ENCODE measurements at places on chromosomes 5 and 9.

- DNase-seq, result no peak
Measured at GRCh38 chr5:137581776-137582175, 82.7 kb upstream of the SPOCK1 start.

DNA sequence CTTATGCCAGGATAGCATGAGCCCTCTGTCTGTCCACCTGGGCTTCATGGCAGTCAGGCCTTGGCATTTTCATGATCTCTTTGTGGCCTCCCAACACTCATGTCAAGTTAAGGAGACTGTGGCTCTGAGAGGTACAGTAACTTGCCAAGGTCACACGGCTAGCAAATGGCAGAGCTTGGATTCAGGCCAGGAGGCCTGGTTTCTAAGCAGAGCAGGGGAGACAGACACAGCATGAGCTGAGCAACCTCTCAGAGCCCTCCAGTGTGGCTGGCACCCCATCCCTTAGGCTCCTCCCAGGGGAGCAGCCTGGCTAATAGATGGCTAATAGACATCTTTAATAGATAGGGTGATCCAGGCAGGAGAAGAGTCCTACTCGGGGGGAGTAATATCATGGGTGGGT is 4.1 kb downstream of the SYNPO start:
- no peak for DNase-seq

- no peak for DNase-seq
Measured at GRCh38 chr9:7095058-7095457, 337.3 kb downstream of the KDM4C start.

DNA sequence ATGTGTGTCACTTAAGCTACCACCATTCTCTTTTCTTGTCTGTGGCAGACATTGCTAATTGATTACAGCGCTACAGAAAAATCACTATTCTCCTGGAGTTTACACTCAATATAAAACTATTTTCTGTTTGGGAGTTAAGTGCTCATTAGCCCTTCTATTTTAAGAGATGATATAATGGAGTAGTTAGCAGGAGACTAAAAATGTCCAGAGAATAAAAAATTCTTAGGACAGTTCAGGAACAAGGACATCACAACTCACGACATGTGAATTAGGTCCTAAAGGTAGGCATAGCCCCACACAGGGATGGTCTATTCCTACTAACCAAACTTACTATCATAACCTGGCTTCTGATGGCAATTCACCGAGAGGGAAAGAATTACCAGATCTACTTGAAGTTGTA is 258.5 kb downstream of the KIAA0825 start:
- no peak for DNase-seq

DNA sequence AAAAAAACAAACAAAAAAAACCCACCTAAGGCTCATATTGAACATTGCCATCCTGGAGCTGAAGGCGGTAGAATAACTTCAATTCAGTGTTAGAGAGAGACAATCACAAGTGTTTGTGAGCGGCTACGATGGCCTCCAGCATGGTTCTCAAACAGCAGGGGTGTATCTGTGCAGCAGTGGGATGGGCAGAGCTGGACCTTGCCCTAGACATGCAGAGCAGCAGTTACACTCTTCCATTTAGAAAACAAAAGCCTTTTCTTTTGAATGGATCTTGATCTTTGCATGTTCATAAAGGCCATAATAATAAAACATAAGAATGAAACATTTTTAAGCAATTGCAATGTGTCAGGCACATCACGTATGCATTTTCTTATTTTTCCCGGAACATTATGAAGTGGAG is 50.3 kb downstream of the ARHGAP26 start:
- no peak for DNase-seq

DNA sequence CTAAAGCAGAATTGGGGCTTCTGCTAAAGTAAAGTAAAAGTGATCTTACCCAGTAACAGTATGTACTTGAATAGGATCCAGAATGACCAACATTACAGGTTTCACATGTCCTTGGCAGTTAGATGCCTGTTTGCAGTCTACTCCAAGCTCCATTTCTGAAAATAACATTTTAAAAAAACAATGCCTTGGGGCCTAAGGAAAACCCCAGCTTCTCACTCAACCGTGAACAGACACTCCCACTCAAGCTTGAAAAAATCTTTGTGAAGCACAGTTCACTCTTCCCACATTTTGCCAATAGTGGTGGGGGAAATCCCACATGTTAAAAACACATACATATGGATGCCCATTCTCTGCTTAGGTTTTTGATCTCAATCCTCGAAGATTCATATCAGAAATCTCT is 304.1 kb downstream of the ARRDC3 start:
- DNase-seq, result no peak
